ENCODE measurements at places on chromosomes 4 and X.

DNA sequence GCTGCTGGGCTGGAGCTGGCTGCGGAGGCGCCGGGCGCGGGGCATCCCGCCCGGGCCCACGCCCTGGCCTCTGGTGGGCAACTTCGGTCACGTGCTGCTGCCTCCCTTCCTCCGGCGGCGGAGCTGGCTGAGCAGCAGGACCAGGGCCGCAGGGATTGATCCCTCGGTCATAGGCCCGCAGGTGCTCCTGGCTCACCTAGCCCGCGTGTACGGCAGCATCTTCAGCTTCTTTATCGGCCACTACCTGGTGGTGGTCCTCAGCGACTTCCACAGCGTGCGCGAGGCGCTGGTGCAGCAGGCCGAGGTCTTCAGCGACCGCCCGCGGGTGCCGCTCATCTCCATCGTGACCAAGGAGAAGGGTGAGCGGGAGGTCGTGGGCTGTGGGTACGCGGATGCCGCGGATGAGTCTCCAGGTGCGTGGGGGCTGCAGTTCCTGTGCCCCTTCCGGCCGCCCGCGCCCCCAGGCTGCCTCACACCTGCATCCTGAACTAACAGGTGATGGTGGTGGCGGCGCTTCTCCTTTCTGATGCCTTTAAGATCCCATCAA lies 499 bp downstream of the CYP2U1 start:
- no peak for DNase-seq

DNA sequence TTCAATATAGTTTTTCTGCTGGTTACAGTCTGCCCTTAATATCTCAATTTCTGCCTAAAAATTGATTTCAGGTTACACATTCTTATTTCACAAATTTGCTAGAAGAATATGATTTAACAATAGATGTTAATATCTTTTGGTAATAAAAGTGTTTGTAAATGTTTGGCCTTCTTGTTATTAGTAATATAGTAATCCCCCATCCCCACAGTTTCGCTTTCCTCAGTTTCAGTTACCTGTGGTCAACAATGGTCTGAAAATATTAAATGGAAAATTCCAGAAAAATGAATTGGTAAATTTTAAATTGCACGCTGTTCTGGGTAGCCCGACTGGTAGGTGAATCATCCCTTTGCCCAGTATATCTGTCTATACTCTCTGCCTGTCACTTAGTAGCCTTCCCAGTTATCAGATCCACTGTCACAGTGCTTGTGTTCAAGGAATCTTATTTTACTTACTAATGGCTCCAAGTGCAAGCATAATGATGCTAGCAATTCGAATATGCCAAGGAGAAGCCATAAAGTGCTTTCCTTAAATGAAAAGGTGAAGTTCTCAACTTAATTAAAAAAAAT lies 3.5 kb upstream of the BMP2K start:
- no peak for DNase-seq

- peak; percentile 57 for DNase-seq
Observed at GRCh38 chr4:6887591-6888371, 21.8 kb upstream of the TBC1D14 start.

- DNase-seq: no peak
Observed at GRCh38 chr4:188971125-188971524, 831.9 kb downstream of the TRIML1 start.

DNA sequence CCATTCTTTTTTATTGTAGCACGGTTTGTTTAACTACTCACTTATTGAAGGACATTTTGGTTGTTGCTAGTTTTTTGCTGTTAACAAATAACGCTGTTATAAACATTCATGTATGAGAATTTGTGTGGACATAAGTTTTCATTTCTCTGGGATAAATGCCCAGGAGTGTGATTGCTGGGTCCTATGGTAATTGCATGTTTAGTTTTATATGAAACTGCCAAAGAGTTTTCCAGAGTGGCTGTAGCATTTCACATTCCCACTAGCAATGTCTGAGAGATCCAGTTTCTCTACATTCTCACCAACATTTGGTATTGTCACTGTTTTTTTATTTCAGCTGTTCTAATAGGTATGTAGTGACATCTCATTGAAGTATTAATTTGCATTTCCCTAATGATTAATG lies 66.8 kb downstream of the PLAC1 start:
- no peak for DNase-seq

- no peak for DNase-seq
Observed at GRCh38 chr4:47493238-47494123, 8.4 kb downstream of the ATP10D start.

DNA sequence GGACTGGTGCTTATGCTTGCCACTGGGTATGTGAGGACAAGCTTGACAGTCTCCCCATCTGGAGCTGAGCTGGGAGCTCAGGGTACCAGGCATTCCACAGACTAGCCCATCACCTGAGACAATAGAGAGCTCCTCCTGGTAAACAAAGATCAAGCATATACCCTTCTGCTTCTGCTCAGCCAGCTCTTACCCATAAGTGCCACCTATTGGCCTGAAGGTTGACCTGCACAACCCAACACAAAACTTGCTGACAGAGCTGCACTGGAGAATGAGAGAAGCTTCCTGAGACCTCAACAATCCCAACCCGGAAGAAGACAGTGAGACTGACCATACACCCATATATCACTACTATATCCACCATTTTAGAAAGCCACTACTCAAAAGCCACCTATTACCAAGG lies 1049.2 kb upstream of the INTU start:
- no peak for DNase-seq

- no peak for DNase-seq
Observed at GRCh38 chr4:102632241-102633065, 128.3 kb downstream of the MANBA start.
